SIG-M5 (cell line): ENCODE measurements at places on chromosomes 7 and 10.

- DNase-seq = no peak
Measured at GRCh38 chr10:119755446-119755845, 29.6 kb downstream of the INPP5F start.

GRCh38 chr10:22427101-22427500 lies 81.8 kb downstream of the SPAG6 start:
- no peak for DNase-seq

GRCh38 chr10:30742471-30742870 lies 112.9 kb upstream of the LYZL2 start:
- no peak for DNase-seq

DNA sequence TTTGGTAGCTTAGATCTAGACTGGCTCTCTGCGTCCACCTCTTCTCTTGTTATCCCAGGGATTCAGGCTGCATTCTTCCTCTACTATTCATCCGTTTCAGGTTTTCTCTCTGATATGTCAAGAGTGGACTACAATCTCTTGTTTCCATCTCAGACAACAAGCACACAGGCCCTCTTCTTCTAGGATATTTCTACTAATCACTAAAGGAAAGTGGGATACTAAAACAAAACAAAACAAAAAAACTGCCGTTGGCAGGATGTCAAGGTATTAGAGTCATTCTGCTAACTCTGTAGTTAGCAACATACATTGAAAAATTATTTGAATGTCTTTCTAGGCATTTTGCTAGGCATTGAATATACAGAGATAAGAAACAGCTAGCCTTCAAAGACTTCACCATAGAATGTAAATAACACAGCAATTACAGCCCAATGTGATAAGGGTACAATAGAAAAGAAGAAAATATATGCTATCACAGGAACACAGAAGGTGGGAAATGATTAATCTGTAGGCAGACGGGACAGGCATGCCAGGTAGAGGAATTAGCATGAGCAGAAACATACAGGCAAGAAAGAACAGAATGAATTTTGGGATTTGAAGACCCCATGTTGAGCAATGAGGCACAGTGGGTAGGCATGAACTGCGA lies 210.5 kb downstream of the CSTF2T start:
- DNase-seq = no peak

- DNase-seq = no peak
Measured at GRCh38 chr7:136998495-136998894, 130.0 kb downstream of the CHRM2 start.
